Activated CD4-positive, alpha-beta memory T cell treated with anti-CD3 and anti-CD28 coated beads for 36 hours (primary cell): ENCODE measurements at places on chromosomes 5 and 9. TPM values are rescaled to one million over a fixed set of nuclear protein-coding genes. Genes with fewer than 3 reads are reported as not detected.
A peak's percentile ranks its signal among the peaks of the same experiment; 100 is the strongest.

IPO11 gene
- total RNA-seq: 59.2 TPM

DNA sequence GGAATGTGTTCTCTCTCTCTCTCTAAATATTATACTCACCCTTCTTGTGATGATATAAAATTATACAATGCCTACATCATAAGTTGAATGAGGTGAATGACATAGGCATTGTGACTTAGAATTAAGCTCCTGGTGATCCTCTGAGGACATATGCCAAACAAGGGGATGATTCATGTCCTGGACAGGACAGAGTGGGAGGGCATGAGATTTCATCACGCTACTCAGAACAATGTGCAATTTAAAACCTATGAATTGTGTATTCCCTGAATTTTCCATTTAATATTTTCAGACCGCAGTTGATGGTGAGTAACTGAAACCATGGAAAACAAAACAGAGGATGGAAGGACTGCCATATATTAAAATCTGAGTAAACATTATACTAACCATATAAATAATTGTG, 782.2 kb upstream of the NUDT12 start:
- H3K36me3 ChIP-seq: no peaks in the 10 kb centered on the region
- no peak for DNase-seq
- no peak overlapping the region for H3K4me3 ChIP-seq

DNA sequence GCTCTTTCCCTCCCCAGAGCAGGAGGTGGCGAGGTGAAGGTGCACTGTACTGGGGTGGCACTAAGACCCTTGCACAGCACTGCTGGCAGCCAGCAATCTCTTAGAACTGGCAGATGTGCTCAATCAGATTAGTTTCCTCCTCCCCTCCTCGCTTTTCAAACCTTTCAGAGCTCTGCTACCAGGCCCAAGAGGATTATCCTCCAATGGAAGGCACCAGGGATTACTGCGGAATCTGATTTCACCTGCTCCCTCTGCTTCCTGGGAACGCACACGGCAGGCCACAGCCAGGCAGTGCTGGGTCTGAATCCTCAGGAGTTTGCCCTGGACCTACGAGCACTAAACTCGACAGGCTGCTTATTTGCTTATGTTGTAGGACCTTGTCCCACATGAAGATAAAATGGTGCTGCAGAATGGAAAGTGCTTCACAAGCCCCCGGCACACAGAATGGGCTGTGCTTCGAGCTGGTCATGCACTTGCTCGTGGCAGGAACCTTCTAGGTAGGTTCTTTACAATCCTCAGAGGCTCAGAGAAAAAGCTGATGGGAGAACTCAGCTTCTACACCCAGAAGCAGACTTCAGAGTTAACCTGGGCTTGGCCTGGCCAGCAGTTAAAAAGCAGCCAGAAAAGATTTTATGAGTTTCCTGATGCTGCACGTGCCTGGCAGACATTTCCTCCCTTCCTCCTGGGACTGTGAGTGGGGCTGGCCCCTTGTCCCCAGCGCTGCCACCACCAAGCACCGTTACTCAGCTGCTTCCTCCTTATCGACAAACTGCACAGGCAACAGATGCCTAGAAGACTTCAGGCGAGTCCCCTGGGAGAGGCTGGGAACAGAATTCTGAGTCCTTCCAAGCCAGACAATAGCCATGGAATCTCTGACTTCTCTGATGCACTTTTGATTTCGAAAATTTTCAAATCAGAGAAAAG, 33.1 kb downstream of the FABP6 start:
- no peak for DNase-seq
- peaks cover 7% of the 10 kb centered on the region for H3K27me3 ChIP-seq
- H3K4me1 ChIP-seq: no peaks in the 10 kb centered on the region
- no peaks in the 10 kb centered on the region for H3K36me3 ChIP-seq

DNA sequence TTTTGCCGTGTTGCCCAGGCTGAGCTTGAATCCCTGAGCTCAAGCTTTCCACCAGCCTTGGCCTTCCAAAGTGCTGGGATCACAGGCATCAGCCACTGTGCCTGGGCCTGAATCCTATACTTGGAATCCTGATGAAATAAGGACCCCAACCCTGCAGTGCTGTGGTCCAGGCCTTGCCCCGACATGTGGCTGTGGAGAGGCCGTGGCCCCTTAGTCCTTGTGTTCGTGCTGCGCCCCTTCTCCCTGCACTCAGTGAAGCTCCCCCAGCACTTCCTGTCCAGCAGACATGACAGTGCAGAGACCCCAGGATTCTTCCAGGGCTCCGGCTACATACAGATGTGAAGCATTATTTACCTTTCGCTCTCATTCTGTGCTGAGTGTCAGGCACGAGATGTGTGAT, 52.9 kb downstream of the EHMT1 start:
- peaks cover 7% of the 10 kb centered on the region for H3K36me3 ChIP-seq
- no peak overlapping the region for H3K4me3 ChIP-seq
- no peaks in the 10 kb centered on the region for H3K27me3 ChIP-seq
- no peak for DNase-seq
- H3K4me1 ChIP-seq: peaks cover 39% of the 10 kb centered on the region

GRCh38 chr9:99590840-99591239, 230.8 kb upstream of the NR4A3 start:
- H3K4me3 ChIP-seq: no peak overlapping the region
- H3K27ac ChIP-seq: no peak overlapping the region
- no peak for DNase-seq
- peaks cover 21% of the 10 kb centered on the region for H3K27me3 ChIP-seq
- H3K36me3 ChIP-seq: no peaks in the 10 kb centered on the region
- no peaks in the 10 kb centered on the region for H3K4me1 ChIP-seq

DNA sequence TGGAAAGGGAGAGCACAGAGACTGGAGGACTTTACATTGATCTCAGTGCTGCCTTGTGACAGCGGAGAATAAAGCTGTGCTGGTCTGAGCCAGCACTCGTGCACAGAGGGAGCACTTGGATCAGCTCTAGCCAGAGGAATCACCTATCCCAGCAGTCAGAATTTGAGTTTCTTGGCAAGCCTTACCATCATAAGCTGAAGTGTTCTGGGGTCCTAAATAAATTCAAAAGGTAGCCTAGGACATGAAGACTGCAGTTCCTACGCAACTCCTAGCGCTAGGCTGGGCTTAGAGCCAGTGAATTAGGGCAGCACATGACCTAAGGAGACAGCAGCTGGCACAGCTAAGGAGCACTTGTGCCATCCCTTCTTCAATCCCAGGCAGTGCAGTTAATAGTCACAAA, 119.5 kb downstream of the HMHB1 start:
- no peak overlapping the region for H3K4me3 ChIP-seq
- no peak for DNase-seq
- H3K4me1 ChIP-seq: no peaks in the 10 kb centered on the region
- no peak overlapping the region for H3K27ac ChIP-seq
- H3K27me3 ChIP-seq: no peaks in the 10 kb centered on the region

GRCh38 chr5:54443270-54443669, 12.2 kb upstream of the HSPB3 start:
- H3K36me3 ChIP-seq: no peaks in the 10 kb centered on the region
- H3K4me1 ChIP-seq: peaks cover 7% of the 10 kb centered on the region
- no peaks in the 10 kb centered on the region for H3K27me3 ChIP-seq

DNA sequence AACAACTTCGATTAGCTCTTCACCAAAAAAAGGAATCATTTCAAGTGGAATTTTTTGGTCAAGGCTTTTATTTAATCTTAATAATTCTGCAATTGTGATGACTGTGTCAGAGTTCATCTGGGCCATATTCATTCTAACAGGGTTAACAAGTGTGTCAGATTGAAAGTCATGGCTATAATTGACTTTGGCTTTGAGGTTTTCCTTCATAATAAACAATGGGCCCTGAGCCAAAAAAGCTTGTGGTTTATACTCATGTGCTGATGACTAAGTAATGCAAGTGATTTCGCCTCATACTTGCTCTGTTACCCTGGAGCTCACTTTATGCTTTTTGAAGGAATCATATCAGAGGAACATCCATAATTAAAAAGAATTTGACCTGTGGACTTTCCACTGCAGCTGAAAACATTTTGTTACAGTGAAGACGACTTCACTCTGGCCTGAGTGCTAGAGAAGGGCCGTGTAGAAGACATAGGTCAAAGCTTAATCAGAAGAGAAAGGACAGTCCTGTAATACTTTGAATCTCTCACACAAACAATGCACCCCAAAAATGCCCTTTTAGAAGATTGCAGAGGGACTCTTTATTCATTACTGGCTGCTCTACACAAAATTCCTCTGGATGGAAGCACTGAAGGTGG, 101.7 kb downstream of the GDNF start:
- H3K4me3 ChIP-seq: no peak overlapping the region
- peaks cover 40% of the 10 kb centered on the region for H3K36me3 ChIP-seq
- no peaks in the 10 kb centered on the region for H3K27me3 ChIP-seq
- H3K27ac ChIP-seq: no peak overlapping the region
- DNase-seq: no peak
- peaks cover 24% of the 10 kb centered on the region for H3K4me1 ChIP-seq

DNA sequence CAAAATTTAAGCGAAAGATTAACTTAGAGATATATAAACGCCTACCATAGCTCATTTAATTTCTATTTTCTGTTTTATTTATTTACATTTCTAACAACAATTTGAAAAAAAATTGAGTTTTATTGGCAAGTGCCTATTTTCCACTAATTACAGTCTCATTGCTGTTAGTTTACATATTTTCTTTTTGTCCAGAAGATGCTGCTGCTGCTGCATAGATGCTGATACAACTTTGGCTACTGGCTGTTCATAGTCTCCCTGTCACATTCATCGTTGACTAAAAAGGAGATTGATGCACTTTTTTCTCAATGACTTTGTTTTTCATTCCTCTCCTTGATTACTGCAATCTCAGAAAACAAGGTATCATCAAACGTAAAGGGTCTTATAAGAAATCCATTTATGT, 235.4 kb downstream of the CDH9 start:
- H3K27ac ChIP-seq: no peak overlapping the region
- no peaks in the 10 kb centered on the region for H3K36me3 ChIP-seq
- H3K27me3 ChIP-seq: no peaks in the 10 kb centered on the region
- H3K4me3 ChIP-seq: no peak overlapping the region
- no peaks in the 10 kb centered on the region for H3K4me1 ChIP-seq
- DNase-seq: no peak

DNA sequence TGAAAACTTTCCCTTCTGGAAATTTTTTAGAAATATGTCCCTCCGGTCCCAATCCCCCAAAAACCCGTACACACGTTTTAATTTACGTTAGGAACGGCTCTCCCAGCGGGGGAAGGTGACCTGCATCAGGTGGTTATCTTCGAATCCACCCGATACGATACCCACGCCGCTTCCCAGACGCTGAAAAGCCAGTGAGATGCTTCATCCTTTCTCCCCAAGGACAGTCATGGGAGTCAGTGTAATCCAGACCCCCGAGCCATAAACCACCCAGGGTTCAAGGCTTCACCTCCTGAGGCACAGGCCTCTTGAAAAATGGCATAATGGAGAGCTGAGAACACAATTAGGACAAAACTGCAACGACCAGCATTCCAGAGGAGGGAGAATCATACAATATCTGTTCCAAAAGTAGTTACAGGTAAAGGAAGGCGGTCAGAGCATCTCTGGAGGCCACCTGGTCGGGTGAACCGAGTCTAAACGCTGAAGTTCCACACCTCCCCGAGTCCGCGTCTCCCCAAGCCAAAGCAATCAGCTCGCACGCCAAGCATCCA, 857 bp downstream of the FAM169A start:
- H3K36me3 ChIP-seq: no peaks in the 10 kb centered on the region
- peak overlapping the region; percentile 76 for H3K27ac ChIP-seq
- peak overlapping the region; percentile 84 for H3K4me3 ChIP-seq
- peaks cover 3% of the 10 kb centered on the region for H3K27me3 ChIP-seq

DNA sequence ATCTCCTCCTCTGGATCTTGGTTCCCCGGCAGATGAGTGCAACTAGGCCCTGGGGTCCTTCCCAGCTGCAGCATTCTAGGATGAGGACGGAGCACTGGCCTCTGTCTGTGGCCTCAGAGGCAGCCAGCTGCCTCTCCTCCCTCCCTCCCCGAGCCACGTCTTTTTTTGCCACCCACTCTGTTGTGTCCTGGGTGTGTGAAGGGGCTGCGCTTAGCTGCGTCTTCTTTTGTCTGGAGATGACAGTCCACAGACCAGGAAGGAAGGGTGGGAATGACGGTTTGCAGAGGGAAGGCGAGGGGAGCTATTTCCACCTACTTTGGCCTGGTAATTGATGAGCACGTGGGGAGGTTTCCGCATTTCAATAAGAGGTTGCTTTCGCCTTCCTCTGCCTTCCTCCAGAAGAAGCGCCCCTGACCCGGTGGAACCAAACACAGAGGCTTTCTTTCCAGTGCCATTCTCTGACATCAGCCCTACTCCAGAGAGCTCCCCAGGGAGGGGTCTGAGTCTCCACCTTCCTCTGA, 34.5 kb upstream of the GABRP start:
- no peak overlapping the region for H3K4me3 ChIP-seq
- no peaks in the 10 kb centered on the region for H3K36me3 ChIP-seq
- DNase-seq: no peak
- peaks cover 2% of the 10 kb centered on the region for H3K4me1 ChIP-seq

DNA sequence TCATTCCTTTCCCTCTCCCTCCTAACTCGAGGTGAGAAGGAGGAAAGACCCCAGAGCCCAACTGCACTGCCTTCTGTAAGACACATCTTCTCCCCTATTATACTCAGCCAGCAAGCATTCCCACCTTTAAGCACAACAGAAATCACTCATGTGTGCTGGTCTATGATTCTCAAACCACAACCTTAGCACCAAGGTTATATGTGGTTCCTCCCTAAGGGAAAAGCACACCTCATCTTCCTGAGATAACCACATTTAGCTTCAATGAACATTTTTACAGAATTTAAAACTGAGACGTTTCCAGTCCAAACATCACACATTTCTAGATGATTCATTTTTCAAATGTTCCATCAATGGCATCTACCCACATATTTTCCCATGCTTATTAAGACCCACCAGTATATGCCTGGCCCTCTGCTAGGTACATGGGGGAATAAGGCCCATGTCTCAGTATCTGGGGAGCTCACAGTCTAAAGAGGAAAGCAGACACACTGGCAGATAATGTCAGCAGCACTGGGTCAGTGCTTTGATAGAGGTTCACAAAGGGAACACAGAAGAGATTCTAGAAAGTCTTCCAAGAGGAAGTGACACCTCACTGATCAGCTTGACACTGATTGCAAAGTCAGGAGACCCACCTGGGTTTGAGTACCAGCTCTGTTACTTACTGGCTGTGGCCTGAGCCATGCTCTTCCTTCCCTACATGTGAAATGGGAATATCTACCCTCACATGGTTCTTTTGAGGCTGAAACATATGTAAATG, 245.4 kb downstream of the DENND1A start:
- peaks cover 9% of the 10 kb centered on the region for H3K36me3 ChIP-seq
- no peak overlapping the region for H3K27ac ChIP-seq
- no peaks in the 10 kb centered on the region for H3K27me3 ChIP-seq
- H3K4me3 ChIP-seq: no peak overlapping the region
- H3K4me1 ChIP-seq: peaks cover 46% of the 10 kb centered on the region
- DNase-seq: no peak

- H3K4me1 ChIP-seq: no peaks in the 10 kb centered on the region
- H3K27me3 ChIP-seq: peaks cover 33% of the 10 kb centered on the region
- no peak overlapping the region for H3K4me3 ChIP-seq
- DNase-seq: no peak
- no peaks in the 10 kb centered on the region for H3K36me3 ChIP-seq
Measured at GRCh38 chr9:107228496-107229039, 54.5 kb upstream of the RAD23B start.

GRCh38 chr5:173775261-173776197, 112.6 kb upstream of the CPEB4 start:
- no peaks in the 10 kb centered on the region for H3K27me3 ChIP-seq
- H3K36me3 ChIP-seq: no peaks in the 10 kb centered on the region
- no peak for DNase-seq
- no peak overlapping the region for H3K4me3 ChIP-seq
- H3K27ac ChIP-seq: no peak overlapping the region

PCDHB10 gene
- not detected for total RNA-seq
